Activated naive CD4-positive, alpha-beta T cell treated with Interleukin-2 at 50 U/mL for 16 hours (primary cell): ENCODE measurements at places on chromosomes 1 and 21.

GRCh38 chr21:28657566-28657965 is 335.1 kb downstream of the LTN1 start:
- DNase-seq = no peak

DNA sequence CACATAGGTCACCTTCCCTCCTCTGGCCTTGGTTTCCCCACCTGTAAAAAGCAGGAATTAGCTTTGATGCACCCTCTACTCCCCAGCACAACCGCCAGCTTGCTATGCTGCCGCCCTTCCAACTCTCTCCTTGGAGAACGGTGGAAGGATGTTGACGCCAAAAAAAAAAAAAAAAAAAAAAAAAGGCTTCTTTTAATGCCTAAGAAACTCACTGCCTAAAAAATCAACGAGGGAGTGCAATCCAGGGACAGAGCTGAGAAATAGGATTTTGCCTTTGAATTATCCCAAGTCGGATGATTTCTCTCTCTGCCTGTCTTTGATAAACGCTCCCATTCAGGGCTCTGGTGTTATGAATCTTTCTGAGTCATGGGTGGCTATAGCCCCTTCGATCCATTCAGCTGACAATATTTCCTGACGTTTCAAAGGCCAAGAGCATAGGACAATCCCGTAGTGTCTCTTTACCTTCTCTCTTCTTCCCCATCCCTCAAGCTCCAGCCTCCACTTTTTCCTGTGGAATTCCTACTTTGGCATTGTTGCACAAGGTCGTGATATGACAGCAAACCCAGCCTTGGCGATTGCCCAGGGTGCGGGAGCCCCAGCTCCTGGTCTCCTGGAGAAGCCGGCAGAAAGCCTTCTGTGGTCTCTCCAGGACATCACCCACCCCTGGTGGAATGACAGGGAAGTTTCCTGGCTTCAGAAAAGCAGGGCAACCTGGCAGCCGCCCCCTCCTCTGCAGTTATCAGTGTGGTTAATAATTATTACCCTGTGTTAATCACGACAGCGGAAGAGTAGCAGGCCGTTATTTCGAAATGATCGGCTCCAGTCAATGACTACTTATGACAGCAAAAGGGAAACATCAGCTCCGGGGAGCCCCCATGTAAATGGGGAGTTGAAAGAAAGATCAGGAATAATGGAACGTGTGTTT is 8.0 kb upstream of the PLXNA2 start:
- no peak for DNase-seq

DNA sequence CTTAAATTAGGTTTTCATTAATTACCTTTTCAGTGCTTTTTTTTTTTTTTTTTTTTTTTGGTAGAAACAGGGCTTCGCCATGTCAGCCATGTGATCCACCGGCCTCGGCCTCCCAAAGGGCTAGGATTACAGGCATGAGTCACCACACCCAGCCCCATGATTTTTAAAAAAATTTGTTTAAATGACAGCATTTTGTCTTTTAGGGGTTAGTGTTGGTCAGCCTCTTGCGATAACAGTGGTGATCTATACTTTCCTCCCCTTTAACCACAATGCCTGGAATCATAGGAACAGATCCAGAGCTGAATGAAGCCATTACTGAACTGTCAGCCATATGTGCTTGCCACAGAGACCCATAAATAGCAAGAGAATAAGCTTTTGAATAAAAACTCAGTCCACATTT is 73.9 kb downstream of the CACHD1 start:
- DNase-seq = no peak

DNA sequence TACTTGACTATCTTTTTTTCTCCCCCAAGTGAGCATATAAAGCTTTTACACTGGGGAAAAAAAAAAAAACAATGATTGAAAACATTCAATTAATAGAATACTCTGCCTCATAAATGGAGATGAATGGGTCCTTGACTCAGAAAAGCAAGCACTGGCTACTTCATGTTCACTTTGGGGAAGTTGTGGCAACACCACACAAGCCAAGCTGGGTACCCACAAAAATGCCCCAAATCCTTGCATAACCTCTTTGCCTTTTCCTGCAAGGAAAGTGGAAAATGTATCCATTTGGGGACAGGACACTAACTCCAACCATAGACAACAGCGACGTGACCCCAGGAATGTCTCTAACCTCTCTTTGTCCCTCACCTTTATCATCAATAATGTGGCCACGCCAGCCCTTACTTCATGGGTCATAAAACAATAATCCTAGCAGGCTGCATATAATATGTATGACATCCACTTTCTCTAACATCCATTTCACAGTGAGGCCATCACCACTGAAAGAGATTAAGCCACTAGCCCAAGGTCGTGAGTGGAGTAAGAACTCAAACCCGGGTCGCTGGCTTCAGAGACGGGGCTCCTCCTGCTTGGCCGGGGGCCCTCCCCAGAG is 2.3 kb downstream of the ECE1 start:
- no peak for DNase-seq

DNA sequence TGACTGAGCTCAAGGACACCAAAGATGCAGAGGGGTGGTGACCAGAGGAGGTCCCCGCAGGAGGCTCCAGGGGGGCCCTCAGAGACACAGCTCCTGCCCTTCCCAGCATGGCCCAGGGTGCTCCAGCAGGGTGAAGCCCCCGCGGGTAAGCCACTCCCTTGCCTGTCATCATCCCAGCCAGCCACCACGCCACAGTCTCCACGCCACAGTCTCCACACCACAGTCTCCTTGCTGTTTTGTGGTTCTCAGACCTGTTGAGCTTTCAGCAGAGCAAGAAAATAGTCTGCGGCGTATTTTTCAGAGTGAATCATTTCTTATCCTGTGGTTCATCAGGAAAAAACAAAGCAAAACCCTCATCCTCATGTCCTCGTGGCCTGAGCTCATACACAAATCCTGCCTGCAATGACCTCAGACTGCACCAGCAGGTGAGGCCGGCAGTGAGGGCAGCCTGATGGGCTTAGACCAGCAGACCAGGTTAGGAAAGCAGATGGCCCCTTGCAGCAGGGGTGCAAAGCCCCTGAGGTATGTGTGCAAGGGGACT is 25.7 kb upstream of the ABCG1 start:
- DNase-seq = peak; percentile 50

DNA sequence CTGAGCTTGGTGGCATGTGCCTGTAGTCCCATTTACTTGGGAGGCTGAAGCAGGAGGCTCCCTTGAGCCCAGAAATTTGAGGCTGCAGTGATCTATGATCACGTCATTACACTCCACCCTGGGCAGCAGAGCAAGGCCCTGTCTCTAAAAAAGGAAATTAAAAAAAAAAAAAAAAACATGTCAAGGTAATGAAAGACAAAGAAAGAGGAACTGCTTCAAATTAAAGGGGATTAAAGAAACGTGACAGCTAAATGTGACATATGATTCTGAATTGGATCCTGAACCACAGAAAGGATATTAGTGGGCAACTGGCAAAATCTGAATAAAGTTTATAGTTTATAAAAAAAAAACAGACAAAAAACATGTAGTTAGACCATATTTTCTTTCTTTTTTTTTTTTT is 3.8 kb upstream of the C2CD4D start:
- no peak for DNase-seq

- DNase-seq = no peak
These were observed 38.1 kb upstream of the SYT14 start for GRCh38 chr1:209899948-209900347.

GRCh38 chr1:2537784-2538115 is 7.7 kb upstream of the HES5 start:
- DNase-seq = no peak

DNA sequence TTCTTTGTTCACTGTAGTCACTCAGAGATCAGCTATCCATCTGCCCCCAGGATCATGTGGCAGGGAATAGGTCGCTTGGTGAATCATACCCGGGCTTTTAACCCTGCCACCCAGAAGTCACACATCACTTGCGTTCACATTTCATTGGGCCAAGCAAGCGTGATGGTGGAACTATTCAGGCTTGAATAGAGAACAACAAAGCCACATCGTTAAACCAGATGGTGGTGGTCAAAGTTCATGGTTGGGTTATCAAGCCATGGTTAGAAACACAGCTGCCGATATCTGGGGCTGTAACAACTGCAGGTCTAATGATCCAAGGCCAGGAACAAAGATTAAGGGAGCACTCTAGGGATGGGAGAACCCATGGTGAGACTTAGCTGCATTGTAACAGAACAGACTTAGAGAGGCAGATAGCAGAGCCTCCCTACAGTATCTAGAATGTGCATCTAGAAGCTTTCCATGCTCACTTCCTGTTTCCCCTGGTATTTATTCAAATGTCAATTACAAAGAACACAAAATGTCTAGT is 40.0 kb upstream of the PTPRC start:
- no peak for DNase-seq

DNA sequence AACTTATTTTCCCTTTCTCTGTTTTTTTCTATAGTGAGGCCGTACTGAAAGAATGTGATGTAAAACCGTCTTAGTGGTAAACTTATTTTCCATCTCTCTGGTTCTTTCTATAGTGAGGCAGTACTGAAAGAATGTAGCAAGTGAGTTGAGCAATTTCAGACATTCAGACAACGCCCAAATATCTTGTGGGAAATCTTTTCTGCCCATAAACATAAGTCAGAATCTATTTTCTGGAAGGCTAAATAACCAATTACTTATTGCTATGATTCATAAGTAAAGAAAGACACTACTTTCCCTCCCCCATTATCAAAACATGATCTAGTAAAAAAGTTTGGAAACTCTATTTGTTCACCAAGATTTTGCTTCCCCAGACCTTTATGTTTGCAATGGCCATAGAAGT is 18.8 kb upstream of the SCCPDH start:
- no peak for DNase-seq

GRCh38 chr1:55061706-55062321 is 22.5 kb downstream of the PCSK9 start:
- DNase-seq = no peak

GRCh38 chr1:205313563-205314308 is 7.8 kb downstream of the NUAK2 start:
- DNase-seq = peak; percentile 13

DNA sequence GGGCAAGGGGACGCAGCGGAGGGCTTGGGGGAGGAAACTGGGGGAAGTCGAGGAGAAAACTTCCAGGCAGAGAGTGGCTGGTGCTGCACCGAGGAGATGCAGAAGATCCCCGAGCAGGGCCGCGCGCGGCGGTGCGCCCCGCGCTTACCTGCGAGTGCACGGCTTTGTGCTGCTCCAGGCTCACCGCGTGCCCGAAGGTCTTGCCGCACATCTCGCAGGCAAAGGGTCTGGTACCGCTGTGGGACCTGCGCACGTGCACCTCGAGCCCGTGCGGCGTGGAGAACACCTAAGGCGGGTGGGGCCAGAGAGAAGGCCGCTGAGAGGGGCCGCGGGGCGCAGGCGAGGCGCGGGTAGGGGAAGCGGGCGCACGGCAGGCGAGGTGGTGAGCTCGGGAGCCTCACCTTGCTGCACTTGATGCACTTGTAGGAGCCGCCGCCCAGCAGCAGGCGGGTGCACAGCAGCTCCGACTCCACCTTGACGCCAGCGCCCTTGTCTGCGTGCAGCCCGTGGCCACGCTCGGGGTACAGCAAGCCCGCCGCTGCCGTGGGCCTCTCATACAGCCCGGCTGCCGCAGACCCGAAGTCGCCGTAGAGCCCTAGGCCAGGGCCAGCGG is 6.4 kb downstream of the GFI1 start:
- DNase-seq = no peak

- no peak for DNase-seq
These were observed 25.0 kb downstream of the SDC3 start for GRCh38 chr1:30883389-30884172.

DNA sequence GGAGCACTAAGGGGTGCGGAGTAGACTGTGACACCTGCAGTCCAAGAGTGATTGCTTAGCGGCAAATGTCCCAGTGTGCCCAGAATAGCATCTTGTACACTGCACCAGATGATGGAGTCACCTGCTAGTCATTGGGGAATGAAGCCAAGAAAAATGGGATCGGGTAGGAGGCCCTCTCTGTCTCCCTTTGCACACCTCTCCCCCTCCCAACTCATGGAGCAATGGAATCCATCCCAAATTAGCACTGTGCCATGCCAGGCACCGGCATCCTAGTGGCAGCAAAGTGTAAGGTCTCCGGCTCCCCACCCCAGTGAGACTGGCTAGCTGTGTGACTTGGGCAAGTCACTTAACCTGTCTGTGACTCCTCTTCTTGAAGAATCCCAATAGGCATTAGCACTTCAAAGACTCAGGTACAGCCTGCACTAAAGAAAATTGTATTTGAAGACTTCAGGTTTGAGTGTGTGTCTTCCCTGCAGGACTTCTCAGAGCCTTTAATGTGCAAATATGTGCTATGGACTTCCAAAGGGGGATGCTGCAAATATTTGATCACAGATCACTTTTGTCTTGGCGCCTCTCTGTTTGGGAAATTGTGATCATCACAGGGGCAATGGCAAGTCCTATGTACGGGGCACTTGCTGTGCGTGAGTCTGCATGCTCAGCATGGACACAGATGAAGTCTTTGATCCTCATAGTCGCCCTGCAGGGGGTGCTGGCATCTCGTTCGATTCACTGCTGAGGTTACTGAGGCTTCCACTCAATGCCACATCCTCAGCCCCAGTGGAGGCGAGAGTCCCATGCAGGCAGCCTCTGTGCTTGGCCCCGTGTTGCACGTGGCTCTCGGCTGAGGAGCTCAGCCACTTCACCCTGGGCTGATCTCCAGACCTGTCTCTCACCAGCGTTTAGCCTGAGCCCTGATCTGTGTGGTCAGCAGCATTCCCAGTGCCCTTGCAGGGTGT is 272.9 kb upstream of the C1orf174 start:
- DNase-seq = no peak

DNA sequence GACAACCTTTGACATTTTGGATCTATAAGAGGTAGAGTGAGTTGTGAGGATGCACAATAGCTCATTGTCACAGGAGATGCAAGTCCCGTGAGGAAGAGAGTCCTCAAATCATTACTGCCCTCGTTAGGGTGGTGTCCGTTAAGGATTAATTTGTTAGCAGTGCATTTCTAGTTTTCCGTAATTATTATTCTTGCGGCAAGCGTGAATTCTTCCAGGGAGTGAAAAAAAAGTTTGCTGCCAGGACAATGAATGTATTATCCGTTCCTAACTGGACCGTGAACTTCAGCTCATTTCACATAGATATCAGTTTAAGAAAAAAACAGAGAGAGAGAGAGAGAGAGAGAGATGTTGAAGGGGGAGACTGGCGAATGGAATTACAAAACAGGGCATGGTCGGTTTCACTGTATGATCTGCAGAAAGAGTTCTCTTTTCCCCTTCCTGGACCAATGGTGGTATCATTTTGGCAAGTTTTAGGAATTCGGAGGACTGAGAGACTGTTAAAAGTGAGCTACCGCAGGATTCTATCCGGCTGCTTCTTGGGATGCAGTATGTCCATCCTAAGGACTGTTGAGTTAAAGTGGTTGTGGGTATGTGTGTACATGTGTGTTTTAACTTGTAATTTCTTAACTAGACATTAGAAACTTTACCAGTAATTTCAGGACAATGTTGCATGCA is 216.0 kb upstream of the NFIA start:
- DNase-seq = no peak
